ENCODE measurements at places on chromosomes 7 and 10. TPM values are rescaled to one million over a fixed set of nuclear protein-coding genes. Genes with fewer than 3 reads are reported as not detected.
A peak's percentile ranks its signal among the peaks of the same experiment; 100 is the strongest.

The AKAP9 gene
- polyA plus RNA-seq, result 79.2 TPM

The NPVF gene
- not detected for polyA plus RNA-seq

The OPN4 gene
- polyA plus RNA-seq, result 1.9 TPM

The BHLHA15 gene
- 0.47 TPM for polyA plus RNA-seq

The PRLHR gene
- polyA plus RNA-seq, result not detected

The MBL2 gene
- not detected for polyA plus RNA-seq

The LIPK gene
- polyA plus RNA-seq, result not detected

The PKD1L1 gene
- polyA plus RNA-seq, result 1.2 TPM

The CYP26C1 gene
- polyA plus RNA-seq, result not detected

The LRRC17 gene
- polyA plus RNA-seq, result 28.5 TPM

The GIMAP1 gene
- polyA plus RNA-seq, result 2.4 TPM

- no peak for DNase-seq
Observed at GRCh38 chr10:98572594-98572993, 125.9 kb upstream of the HPS1 start.

GRCh38 chr10:31197886-31198285 is 121.1 kb upstream of the ZEB1 start:
- DNase-seq, result no peak

DNA sequence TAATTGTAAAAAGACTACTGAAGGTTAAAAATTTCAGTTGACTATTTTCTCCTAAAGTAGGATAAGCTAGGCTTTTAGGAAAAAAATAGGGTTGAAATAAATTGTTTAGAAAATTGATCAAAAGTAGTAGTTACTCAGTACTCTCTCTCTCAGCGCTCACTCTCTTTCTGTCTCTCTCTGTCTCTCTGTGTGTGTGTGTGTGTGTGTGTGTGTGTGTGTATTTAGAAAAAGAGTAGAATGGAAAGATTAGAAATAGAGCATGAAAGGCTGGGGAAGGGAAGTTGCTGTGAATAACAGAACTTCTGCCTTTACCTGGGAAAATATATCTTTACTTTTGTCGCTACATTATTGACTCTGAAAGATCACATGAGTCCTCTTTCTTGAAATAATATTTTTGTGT is 20.6 kb downstream of the ADK start:
- DNase-seq, result no peak

DNA sequence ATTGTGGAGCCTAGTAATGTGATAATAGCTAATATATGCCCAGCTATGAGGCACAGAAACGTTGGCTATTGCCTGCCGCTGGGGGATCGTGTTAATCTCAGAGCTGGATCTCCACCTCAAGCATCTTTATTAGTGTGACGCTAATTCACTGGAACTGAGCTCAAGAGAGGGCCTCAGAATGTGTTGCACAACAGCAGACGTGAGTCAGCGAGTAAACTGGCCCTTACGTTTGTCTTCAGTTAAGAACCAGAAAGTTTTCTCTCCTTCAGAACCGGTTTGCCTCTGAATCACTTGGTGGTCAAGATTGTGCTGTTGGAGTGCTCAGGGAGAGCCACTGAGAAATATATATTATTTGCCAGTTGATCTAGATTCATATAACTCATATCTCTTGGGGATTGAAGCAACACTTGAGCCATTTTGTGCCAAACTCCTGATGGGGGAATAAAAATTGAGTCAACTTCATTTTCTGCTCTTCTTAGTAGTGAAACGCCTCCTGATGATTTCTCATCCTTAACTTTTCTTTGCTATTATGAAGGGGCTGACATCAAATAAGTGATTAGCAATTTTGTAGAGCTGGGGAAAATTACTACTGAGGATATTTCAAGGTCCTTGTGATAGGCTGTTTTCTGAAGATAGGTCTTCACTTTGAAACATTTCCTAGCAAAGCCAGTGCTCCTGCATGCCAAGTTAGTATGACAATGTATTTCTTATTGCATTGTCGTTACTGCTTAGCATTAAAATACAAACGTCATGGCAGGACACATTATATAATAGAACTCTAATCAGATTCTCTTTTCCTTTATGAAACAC is 22.3 kb downstream of the BZW2 start:
- no peak for DNase-seq

- DNase-seq, result no peak
Observed at GRCh38 chr10:49518982-49519578, 19.8 kb downstream of the ERCC6 start.

DNA sequence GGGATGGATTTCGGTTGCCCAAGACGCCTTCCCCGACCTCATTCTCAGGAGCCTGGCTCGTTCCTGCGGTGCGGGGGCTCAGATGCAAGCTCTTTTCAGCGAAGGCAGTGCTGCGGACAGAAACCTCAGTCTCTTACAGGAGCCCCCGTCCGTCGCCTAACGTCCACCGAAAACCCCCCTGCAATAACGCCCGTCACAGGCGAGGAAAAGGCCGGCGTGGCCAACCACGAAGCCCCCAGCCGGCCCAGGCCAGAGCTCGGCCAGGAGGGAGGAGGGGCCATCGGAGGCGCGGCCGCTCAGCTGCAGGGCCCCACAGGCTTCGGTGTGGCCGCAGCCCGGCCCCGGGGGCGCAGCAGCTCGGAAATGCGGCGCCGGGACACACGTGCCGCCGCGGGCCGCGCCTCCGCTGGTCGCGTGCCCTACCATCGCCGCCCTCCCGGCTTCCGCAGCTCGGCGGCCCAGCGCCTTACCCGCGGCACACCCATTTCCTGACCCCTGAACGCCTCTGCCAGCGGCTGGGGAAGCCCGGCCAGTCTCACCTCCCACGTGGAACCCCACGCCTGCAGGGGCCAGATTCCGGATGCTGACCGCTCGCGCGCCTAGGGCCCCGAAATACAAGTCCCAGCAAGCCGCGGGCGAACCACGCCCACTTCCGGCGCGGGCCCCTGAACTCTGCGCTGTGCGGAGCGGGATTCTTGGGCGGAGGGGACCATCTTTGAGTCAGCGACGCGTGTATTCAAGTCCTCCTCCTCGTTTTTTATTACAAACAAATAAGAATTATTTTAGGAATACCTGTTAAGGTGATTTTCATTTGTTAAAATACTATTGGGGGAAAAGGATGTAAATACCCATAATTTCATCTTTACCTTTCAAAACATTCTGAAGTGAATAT is at the start of gene ZNF239:
ZNF239 (minus strand) TSS at position 616 of the 892 bp plus-strand sequence. CDS start 16,537 bp downstream, outside the sequence.
- DNase-seq, result peak; percentile 52

DNA sequence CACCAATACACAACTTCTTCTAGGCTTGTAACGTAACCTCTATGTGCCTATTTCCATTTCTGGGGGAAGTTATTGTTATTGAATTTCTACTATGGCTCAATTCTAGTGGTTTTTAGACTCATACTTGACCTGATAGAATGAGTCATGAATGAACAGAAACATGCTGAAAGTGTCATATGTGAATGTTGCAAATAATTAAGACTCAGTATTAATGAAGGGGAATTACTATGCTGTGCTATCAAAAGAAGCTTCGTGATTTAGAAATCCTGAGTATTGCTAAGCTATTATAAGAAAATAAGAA is 135.1 kb upstream of the ZWINT start:
- DNase-seq, result no peak

DNA sequence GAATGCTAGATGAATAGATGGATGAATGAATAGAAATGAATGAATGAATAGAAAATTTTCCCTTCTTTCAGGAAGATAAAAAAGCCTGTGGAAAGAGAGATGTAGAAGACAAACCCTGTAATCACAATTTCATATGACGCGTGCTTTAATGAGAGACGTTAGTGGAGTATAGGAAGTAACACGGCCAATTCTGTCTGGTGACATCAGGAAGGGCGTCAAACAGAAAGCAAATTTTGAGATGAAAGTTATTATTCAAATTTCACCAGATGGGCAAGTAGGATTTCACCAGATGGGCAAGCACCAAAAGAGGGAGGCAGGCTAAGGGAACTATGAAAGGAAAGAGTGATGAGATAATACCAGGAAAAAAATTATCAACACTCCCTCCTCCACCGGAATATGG is 128.9 kb upstream of the PRSS1 start:
- no peak for DNase-seq

DNA sequence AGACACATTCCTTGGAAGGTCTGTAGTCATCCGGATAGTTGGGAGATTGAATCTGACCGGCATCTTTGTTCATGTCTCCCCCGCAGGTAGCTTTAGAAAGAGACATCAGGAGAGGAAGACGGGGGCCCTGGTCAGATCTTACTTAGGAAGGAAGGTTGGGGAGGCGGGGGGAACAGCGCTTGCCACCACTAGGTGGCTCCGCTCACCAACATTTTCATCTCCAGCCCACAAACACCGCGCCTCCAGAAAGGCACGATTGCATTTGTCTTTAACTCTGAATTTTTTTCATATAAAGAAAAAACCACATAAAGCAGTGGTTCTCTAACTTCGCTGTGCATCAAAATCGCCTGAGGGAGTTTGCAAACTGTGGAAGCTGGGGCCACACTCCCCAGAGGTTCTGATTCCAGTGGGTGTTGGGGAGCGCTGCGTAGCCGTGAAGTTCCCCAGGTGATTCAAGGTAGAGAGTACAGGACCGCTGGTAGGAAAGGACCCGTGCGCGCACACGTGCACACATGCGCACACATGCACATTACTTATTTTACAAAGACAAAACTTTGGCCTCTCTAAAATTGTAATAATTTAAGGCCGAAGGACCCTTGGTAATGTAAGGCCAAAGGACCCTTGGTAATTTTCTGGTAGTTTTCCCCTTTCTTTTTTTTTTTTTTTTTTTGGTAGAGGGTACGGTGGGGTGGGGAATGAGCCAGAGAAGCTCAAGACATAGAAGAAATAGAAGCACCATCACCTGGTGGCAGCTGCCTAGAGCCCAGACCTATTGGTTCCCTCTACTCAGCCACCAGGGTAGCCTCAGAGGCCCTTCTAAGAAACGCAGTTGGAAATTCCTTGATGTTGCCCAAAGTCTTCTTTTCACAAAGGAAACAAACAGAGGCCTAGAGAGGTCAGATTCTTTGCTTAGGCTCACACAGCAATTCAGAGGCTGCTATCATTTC is 37.4 kb upstream of the OPALIN start:
- peak; percentile 60 for DNase-seq

GRCh38 chr7:152512706-152513105 is 76.9 kb upstream of the KMT2C start:
- DNase-seq, result no peak

GRCh38 chr7:29495653-29496052 is 68.0 kb upstream of the PRR15 start:
- no peak for DNase-seq

DNA sequence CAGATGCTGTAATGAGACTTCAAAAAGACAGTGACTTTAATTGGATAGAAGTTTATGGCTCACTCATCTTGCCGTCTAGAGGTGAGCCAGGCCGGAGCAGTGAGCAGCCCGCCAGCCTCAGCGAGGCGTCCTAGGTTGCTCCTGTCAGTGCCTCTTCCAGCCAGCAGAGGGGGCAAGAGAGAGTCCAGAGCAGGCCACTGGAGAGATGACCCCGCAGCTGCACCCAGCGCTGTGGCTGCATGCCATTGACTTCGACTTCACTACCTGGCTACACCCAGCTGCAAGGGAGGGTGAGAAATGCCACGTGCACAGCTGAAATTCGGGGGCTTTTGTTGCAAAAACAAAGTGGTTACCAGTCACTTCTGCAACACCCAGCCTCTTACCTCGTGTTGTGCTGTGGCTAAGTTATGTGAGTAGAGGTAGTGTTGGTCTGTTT is 26.5 kb downstream of the NUB1 start:
- DNase-seq, result no peak

- no peak for DNase-seq
Observed at GRCh38 chr10:133135116-133135465, 24.9 kb upstream of the KNDC1 start.
